Cerebellar cortex (tissue), 1 donor: ENCODE measurements at places on chromosomes 6 and 20.

DNA sequence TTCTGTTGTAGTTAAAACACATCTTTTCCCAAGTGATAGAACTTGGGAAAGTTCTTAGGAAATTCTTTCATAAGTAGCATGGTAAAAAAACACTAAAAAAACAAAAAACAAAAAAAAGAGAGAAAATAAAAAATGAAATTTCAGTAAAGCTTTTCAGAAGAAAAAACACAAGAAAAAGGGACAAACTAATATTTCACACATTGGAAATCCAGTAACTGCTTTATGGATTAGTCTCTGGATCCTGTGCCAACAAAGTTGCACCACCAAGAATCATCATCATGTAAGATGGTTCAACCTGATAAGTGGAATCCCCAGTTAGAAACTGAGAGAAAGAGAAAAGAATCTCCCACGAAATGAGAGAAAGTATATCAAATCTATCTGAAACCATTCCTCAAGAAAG, 144.2 kb downstream of the GMDS start:
- no peak for DNase-seq

DNA sequence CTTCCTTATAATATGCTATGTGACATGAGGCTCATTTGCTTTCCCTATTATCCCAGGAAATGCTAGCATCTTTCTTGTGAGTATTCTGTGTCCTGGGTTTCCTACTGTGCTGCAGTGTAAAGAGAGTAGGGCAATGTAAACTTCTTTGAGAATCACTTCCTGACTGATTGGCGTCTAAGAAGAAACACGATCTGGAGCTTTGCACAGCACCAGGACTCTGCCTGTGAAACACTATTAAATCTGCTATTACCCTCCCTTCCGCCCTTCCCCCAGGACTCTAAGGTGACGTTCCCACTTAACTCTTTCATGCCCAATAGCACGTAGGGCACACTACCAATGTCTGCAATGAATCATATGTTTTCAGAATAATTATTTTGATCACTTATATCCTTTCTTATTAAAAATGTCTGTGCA, 607.3 kb upstream of the CITED2 start:
- DNase-seq, result peak; percentile 85

DNA sequence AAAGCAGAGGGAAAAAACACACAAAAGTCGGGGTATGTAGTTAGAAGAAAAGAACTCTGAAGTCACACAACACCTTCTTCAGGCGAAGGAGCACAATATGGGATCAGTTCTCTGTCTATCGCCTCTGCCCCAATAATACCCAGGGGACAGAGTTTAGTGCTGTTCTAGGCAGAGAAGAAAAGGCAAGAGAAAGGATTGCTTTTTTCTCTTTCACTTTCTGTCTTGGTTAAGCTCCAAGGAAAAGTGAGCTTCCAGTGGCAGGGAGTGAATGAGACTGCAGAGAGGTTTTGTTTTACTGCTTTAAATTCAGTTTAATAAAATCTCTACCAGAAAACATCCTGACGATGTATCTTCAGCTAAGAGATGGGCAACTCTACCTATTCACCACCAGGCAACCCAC, 86.6 kb upstream of the STXBP5 start:
- no peak for DNase-seq

GRCh38 chr6:113634352-113635163, 222.6 kb upstream of the MARCKS start:
- no peak for DNase-seq

DNA sequence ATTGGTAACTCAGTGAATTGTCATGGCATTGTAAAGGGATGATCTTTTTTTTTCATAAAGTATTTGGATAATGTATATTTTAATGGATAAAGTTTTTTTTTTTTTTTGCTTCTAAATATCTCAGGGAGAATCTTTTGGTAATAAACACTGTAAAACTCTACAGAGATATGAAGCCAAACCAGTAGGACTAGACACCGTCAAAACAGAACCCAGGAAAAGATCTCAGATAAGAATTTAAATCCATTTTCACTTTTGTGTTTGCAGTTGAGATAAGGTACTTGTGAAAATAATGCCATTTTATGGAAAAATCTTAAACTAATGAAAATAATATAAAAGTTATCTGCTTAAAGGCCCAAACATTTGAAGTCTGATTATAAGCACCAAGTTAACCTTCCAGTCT, 27.0 kb downstream of the FAM83B start:
- no peak for DNase-seq

DNA sequence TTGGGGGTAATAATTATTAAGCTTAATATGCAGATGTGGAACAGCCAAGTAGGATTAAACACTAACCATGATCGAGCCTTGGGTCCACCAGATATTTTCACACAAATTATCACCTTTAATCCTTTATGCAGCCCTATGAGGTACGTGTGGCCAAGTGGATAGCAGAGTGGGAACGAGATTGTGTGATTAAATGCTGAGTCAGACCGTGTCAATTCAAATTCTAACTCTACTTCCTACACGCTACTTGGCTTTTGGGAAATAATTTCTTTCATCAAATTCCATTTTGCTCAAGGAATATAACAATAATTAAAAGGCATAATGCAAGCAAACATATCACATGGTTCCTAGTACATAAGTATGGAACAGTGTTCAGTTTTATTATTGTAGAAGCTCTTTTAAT, 329.2 kb downstream of the CBLN4 start:
- DNase-seq, result no peak

GRCh38 chr6:5557506-5557905, 296.2 kb downstream of the FARS2 start:
- DNase-seq, result no peak

DNA sequence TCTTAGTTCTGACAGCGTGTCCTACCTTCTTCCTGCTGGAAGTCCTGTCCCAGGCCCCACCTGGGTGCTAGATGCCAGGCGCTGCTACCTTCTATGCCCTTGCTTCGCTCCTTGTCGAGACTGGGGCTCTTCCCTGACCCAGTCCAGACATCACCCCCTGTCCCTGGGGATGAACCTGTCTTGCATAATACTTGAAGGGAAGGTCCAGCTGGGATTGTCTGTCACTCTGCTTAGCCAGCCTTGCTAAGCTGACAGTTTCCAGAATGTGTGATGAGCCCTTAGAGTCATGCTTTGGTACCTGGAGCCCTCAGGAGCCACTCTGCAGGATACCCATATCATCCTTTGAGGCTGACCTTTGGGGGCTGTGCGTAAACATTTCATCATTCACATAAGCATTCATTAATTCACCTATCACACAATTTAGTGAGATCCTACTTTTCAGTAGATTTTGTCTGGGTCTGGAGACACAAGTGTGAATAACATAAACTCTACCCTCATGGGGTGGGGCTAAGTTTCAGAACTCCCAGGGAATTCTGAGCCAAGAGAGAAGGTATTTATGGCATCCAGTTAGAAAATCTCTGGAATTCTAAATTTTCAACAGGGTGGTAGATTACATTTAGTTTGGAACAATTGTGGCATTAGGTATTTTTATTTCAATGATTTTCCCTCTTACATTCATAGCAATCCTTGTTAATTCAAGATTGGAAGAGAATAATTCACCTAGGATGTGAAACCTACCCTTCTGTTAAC, 151.1 kb upstream of the HDAC2 start:
- no peak for DNase-seq

DNA sequence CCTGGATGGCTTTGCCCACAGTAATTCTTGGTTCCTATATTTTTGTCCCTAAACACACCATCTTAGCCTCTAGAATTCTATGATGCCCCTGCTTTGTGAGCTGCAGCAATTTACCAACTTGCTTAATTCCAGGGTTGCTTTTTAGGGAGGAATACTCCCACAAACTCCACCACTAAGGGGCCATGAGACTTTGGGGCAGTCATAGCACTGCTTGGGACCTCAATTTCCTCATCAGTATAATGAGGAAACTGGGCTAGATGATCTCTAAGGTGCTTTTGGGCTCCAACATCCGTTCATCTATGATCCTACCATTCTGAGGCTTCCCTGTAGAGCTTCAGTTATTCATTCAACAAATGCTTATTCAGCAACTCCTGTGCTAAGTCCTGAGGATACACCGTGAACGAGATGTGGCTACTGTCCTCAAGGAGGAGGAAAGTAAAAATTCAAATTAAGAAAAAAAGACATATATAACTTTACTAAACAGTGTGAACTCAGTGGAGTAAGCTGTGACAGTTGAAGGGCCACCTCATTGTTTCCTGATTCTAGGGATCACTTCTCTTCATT, 75.3 kb downstream of the PRDM1 start:
- DNase-seq, result no peak

DNA sequence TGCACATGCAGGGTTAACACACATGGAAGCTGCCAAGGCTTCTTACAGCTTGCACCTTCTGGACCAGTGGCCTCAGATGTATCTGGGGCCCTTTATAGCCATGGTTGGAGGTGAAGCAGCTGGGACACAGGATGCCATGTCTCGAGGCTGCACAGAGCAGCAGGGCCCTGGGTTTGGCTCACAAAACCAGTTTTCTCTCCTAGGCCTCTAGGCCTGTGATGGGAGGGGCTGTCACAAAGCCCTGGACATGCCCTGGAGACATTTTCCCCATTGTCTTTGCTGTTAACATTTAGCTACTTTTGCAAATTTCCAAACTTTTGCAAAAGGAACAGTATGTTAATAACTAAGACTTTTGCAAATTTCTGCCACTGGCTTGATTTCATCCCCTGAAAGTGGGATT, 18.2 kb upstream of the GSTA1 start:
- DNase-seq, result no peak

DNA sequence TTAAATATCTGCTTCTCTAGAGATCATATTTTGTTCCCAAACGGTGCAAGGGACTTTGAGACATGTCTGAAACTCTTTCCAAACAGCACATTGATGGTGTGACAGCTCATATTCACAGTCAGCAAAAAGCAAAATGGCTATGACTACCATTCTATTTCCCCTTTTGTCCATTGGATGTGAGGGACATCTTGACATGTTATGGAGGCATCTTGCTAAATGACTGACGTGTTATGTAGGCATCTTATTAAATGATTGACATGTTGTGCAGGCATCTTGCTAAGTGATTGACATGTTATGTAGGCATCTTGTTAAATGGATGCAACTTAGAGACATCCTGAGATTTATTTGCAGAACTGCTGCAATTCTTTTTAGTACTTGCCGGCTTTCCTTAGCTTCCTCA, 255.8 kb downstream of the DLL1 start:
- no peak for DNase-seq

DNA sequence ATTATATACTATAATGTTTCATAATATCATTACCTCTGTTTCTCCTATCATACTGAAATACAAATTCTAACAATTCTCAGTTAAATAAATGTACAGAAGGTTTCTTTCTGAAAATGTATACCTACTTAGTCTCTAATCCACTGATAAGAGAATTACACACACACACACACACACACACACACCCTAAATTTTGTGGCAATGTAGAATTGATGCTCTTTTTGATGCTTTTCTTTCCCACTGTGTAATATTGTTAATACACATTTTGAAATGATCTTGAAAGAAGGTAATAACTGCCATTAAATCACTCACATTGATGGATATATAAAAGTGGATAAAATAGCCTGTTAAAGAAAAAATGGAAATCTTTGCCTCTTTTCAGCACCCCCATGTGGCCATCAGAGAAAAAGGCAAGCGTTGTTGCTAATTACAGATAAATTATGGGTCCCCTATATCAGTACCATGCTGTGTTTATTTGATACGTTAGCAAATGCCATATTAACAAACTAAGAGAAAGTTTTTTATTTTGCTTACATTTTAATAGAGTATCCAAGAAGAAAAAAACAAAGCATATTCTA, 76.6 kb upstream of the VGLL2 start:
- no peak for DNase-seq

DNA sequence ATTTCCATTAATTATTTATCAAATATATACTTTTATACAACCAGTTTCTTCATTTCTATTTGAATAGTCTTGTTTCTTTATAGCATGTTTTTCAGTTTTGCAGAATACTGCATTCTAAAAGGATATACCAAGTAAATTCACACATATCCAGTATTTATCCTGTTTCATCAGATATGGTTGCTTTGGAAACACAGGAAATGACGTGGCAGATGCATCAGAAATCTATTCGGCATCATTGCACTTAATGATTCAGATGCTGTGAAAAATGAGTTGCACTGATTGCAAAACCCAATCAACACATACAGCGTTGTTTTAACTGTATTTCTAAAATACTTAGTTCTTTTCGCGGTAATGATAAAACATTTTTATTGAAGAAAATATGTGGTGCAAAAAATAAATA, 594.9 kb downstream of the CDH26 start:
- no peak for DNase-seq

- no peak for DNase-seq
Measured at GRCh38 chr6:165119231-165120020, 190.0 kb downstream of the C6orf118 start.

GRCh38 chr20:62707921-62708521, 615 bp upstream of the NTSR1 start:
- DNase-seq, result no peak

- DNase-seq, result peak; percentile 88
Measured at GRCh38 chr6:159042003-159042825, 2.6 kb downstream of the TAGAP start.
